ENCODE measurements at places on chromosomes 16 and 17.

GRCh38 chr16:26665166-26665939, 401.4 kb upstream of the C16orf82 start:
- DNase-seq, result no peak

DNA sequence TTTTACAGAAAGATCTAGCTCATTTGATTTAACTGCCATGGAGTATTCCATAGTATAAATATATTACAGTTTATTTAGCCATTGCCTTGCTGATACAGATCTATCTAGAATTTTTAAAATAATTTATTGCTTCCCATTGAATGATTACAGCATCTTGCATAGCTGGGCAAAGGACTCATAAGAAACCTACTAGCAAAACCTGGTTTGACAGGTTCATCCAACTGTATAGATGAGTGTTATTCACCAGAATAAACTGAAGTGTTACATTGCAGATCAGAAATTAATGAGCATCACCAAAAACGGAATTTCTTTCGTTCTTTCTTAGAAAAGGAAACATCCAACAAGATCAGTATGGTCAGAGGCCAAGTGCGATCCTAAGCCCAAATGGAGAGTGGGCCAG, 202.2 kb upstream of the CACNG5 start:
- no peak for DNase-seq

GRCh38 chr17:20109076-20109475, 99.9 kb downstream of the SPECC1 start:
- DNase-seq, result no peak

- no peak for DNase-seq
Observed at GRCh38 chr17:49021095-49021767, 24.0 kb downstream of the IGF2BP1 start.

DNA sequence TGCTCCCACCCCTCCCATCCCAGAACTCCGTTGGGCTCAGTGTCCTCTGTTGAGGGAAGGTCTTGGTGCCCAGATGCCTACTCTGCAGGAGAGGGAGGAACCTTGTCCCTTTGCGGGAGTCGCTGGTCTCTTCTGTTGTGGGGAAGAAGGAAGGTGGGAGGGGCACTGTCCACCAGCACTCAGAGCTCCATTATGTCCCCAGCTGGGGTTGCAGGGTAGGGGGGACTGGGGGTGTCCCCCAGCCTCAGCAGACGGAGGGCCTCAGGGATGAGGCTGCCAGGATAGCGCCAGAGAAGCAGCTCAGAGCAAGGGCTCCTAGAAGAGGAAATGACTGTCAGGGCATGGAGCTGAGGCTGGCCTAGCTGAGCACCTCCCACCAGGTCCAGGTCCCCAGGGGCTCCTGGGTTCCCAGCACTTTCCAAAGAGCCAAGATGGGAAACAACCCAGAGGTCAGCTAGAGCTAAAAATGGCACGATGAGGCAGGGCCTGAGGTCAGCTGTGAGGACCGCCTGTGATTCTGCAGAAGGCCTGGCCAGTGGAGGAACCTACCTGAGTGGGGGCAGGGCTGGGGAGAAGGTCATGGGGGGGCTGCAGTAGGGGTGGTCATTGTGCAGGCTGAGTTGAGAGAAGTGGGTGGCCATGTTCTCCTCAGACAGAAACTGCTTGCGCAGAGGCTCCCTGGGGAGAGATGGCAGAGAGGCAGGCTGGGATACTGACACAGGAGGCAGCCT, 893 bp downstream of the HCFC1R1 start:
- DNase-seq, result peak; percentile 45

- no peak for DNase-seq
Observed at GRCh38 chr17:11142231-11142630, 98.8 kb upstream of the SHISA6 start.

- DNase-seq, result no peak
Observed at GRCh38 chr17:80384078-80384960, 30.6 kb upstream of the ENDOV start.

DNA sequence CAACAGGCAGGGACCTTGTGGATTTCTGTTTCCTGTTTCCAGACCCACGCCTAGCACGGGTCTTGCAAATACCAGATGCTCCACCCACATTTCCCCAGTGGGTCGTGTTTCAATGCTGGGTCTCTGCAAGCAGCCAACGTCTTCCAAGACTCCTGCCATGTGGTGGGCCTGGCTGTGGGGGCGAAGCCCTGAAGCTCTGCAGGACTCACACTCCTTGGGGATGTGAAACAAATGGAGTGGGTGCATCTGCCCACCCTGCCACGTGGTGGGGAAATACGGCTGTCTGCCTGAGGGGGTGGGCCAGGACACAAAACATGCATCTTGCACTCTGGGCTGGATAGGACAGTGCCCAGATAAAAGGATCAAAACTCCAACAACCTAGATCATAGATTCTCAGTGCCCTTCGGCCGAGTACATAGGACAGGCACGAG, 32.6 kb downstream of the FA2H start:
- no peak for DNase-seq

Data from thoracic aorta (tissue), 2 donors.